ENCODE measurements at places on chromosomes 3 and 15.

- DNase-seq = no peak
Observed at GRCh38 chr15:90561344-90562244, 31.9 kb downstream of the CRTC3 start.

- DNase-seq = no peak
Observed at GRCh38 chr3:160296591-160296990, 71.4 kb downstream of the C3orf80 start.

- no peak for DNase-seq
Observed at GRCh38 chr3:143475981-143476380, 356.4 kb downstream of the CHST2 start.

DNA sequence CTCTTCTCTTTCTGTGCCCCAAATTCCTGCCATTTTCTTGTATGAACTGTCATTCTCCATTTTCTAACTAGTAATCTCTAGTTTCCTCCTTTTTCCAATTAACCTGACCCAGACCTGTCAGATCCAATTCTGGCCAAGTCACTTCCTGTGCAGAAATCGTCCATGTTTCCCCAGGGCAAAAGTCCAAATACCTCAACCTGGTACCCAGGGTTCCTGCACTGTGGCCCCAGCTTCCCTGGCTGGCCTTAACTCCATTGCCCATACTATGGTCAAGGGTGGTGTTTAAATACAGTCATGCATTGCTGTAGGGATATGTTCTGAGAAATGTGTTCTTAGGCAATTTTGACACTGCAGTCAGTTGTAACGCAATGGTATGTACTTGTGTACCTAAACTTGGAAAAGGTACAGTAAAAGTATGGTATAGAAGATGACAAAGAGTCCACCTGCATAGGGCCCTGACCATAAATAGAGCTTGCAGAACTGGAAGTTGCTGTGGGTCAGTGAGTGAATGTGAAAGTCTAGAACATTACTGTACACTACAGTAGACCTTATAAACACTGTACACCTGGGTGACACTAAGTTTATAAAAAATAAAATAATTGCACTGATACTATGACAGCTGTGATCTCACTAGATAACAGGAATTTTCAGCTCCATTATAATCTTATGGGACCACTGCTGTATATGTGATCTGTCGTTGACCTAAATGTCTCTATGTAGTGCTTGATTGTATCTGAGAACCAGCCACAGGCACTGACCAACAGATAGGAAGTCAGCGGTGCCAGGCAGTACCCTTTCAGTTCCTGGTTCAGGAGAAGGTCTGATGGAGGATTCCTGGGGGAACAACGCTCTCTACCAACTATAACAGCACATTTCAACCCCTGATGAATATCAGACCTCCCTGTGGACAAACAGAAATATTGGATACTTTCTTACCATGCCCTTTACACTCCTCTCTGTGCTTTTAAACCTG, 336.1 kb upstream of the PROK2 start:
- no peak for DNase-seq

GRCh38 chr15:83365370-83365938, 81.0 kb upstream of the BNC1 start:
- no peak for DNase-seq

GRCh38 chr3:87375231-87375682, 98.9 kb upstream of the POU1F1 start:
- DNase-seq = no peak

GRCh38 chr3:16808393-16809107, 76.2 kb upstream of the PLCL2 start:
- DNase-seq = no peak

- no peak for DNase-seq
Observed at GRCh38 chr3:175270198-175270837, 411.2 kb downstream of the NAALADL2 start.

GRCh38 chr3:67006460-67006859, 8.4 kb downstream of the KBTBD8 start:
- no peak for DNase-seq

GRCh38 chr15:27934782-27935181, 164.3 kb downstream of the OCA2 start:
- no peak for DNase-seq

DNA sequence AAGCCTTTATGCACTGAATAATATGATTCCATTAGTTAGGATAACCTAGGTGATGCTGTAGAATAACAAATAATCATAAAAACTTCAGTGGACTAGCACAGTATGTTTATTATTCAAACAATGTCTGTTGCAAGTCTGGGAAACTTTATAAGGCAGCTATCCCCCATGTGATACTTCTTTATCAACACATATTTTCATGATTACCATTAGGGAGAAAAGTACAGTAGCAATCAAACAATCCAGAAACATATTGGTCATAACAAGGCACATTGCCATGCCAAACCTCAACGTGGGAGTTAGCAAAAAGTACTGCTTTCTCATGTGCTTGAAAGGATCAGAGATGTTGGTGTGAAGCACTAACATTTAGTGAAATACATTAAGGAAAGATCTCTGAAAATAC, 35.5 kb downstream of the EOMES start:
- no peak for DNase-seq

DNA sequence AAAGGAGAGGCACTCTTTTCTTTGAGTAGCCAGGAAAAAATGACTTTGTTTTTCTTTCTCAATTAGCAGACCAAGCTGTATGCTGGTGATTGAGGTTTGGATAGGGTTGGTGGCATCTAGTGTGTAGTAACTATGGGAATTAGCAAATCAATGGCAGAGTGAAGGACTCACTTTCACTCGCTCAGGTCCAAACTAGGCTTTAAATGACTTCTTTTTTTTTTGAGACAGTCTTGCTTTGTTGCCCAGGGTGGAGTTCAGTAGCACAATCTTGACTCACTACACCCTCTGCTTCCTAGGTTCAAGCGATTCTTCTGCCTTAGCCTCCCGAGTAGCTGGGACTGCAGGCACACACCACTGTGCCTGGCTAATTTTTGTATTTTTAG, 35.9 kb downstream of the PRKCI start:
- no peak for DNase-seq

- DNase-seq = no peak
Observed at GRCh38 chr3:41682996-41683395, 278.9 kb downstream of the ULK4 start.

GRCh38 chr15:80904998-80905397, 84.6 kb downstream of the MESD start:
- no peak for DNase-seq

GRCh38 chr3:180274536-180274935, 237.8 kb upstream of the PEX5L start:
- DNase-seq = no peak

DNA sequence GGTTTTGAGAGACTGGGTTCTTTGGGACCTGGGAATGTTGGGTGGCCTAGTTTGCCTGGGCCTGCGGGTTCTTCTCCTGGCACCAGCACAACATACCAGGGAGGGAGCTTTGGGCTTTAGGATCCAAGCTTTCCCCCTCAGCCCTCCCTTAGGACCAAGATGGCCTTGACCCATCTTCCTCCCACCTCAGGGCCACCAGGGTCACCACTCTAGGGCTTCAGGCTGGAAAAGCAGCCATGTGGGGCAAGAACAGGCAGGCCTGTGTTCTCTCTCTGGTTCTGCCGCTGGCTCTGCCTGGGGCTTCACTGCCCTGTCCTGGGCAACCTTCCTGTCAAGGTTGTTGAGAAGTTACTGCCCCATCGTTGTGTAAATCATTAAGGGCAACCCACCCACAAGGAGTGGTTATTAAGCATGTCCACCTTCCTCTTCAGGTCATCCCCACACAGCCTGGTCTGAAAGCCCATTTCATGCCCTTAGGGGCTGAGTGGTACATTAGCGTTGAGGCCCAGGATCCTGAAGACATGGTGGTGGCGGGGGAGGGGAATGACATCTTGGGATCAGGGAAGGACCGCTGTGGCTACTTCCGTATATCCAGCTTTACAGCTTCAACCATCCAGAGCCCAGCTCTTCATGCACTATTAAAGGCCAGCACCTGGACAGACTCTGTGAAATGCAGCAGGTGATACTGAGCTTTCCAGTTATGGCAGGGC, 652 bp downstream of the DUOX1 start:
- DNase-seq = no peak

- DNase-seq = no peak
Observed at GRCh38 chr3:28240441-28240840, 978 bp upstream of the CMC1 start.

GRCh38 chr3:184545769-184546168, 15.8 kb upstream of the EPHB3 start:
- DNase-seq = no peak

DNA sequence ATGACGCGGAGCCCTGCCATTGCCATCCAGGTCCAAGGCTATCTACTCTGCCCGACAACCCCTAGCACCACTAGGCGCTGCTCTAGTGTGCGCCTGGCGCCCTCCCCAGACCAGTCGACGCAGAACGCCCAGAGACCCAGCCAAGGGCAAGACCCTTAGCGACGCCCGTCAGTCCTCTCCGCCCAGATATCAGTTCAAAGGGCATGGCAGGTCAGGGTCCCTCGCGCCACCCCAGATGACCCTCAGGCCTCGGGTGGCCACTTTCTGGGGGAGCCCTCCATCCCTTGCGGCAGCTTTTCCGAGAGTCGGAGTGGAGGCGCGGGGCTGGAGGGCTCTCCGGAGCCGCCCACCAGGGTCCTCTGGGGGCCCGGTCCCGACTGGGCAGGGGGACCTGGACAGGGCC, 371 bp upstream of the CLSTN2 start:
- DNase-seq = no peak

- no peak for DNase-seq
Observed at GRCh38 chr3:107077391-107077790, 299.8 kb upstream of the CCDC54 start.

DNA sequence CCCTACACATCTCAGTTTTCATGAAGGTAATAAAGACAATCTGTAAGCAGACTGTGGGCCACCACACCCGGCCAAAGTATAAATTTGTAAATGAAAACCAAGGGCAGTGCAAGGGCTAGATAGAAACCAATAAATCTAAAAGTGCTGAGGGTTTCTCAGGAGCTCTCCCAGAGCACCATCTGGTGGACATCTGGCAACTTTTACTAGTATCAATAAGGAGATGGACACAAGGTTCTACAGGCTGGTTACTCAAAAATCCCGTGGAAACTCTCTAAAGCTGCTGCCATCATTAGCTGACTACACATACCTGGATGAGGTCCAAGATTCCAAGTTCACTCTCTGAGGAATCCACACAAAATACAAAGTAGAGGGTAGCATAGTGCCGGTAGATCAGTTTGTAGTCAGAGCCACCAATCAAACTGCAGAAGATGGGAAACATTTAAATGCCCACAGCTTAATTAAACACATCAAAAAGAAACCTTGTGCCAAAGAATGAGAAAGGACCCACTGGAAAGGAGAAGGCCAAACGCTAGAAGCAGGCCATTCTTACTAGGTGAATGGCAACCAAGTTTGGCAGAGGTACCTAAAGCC, 5.5 kb downstream of the AP3S2 start:
- DNase-seq = no peak

DNA sequence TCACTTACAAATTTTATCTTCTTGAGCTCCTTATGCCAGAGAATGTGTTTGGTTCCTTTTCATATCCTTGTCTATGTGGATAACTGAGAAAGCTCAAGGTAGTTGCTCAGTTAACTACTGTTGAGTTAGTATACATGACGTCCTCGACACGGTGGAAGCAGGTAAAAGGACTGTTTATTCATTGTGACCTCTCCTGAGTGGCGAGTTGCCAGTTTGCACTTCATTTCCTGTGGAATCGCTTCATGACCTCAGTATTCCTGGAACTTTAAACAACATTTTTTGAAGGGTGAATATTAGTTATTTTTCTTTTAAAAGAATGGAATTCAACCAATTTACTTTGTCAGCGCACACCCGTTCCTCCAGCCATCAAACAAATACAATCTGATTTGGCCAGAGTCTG, 1.2 kb upstream of the TPRG1 start:
- no peak for DNase-seq

GRCh38 chr3:154718053-154718452, 288.1 kb upstream of the GPR149 start:
- no peak for DNase-seq

DNA sequence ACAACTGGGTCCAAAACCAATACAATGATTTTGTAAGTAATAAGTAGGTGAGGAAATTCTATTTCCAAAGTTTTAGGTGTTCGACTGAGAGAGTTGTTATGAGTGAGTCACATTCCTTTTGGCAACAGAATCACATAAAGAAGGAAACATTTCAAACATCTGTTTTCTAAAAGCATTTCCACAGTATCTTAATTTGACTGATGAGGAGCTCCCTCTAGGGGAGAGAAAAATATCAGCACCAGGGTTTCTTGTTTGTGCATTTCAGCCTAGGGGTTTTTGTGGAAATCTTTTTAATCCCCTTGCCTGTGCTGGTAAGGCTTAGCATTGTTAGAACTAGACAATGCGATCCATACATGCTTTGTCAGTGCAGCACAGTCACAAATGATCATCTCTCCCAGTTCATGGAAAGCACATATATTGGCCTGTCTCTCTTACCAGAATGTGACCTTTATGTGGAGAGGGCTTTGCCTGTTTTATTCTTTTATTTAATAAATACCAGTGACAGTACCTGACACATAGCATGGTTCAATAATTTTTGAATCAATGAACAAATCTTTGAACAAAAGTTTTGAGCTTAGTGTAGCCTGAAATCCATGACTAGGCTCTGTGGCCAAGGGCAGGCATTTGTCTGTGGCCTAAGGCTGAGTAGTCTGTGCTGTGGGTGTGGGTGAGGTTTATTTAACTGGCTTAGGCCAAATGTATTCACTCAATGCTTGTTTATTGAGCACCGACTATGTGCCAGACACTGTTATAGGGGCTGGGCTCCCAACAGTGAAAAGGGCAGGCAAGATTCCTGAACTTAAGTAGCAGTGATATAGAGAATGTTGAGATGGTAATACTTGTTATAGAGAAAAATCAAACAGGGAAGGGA, 21.1 kb upstream of the IQCF6 start:
- DNase-seq = no peak

GRCh38 chr3:146521394-146521793, 23.0 kb downstream of the PLSCR1 start:
- no peak for DNase-seq

- no peak for DNase-seq
Observed at GRCh38 chr3:52104684-52105640, 48.6 kb upstream of the DUSP7 start.

GRCh38 chr3:153722157-153722556, 399.0 kb upstream of the ARHGEF26 start:
- DNase-seq = no peak

GRCh38 chr3:31358473-31359070, 174.2 kb upstream of the STT3B start:
- no peak for DNase-seq

DNA sequence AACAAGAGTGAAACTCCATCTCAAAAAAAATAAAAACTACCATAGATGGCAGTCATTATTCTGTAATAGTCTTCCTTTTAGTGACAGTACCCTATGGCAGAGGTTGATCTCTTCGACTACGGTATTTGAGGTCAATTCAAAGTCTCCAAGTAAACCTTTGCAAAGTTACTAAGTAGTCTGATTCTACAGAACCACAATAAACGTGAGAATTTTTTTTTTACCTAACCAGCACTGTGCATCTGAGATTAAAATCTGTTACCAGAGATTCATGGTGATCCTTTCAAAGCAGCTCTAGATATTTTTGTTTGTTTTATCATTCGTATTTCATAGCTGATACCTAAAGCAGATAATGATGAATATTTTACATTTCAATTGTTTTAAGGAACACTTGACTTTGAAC, 86.6 kb upstream of the CHD2 start:
- no peak for DNase-seq

Measured in activated CD8-positive, alpha-beta memory T cell treated with anti-CD3 and anti-CD28 coated beads for 24 hours (primary cell).